ENCODE measurements at places on chromosomes 16 and 17.
A peak's percentile ranks its signal among the peaks of the same experiment; 100 is the strongest.

DNA sequence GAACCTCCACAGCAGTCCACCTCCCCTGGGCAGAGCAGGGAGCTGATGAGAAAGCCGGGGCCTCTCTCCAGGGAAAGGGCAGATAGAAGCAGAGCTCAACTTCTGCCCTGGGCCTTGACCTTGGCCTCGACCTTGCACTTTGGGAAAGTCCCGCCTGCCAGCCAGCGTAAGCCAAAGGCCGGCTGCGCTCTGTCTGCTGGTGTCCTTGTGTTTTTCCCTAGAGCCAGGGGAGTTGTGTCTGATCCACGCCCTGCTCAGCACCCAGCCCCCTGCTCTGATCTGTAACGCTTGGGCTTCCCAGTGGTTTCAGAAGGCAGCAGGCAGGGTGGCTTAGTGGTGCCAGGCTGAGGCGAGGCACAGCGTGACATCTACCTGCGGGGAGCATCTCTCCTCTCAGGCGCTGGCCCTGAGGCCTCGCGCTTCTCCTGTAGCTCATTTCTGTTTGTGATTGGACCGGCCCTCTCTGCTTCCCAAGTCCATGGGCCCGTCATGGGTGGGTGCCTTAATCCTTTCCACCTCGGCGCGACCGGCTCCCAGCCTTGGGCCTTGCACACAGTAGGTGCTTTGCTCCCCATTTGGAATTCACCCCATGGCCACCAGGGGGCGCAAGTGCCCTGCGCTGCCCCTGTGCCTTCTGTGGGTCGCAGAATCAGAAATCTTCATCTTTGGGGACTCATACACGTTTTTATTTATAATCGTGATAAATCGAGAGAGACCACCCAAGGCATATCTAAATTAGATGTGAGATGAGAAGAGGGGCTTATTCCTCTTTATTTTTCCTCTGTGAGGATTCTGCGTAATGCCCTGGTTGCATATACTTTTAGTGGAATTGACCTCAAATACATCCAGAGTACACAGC lies 24.2 kb downstream of the SGSH start:
- peaks cover 7% of the 10 kb centered on the region for H3K27me3 ChIP-seq
- no peak overlapping the region for H3K27ac ChIP-seq
- H3K4me1 ChIP-seq: peaks cover 2% of the 10 kb centered on the region
- DNase-seq: peak; percentile 65

GRCh38 chr16:62149631-62150030 lies 113.4 kb upstream of the CDH8 start:
- no peaks in the 10 kb centered on the region for H3K4me1 ChIP-seq
- H3K27me3 ChIP-seq: no peaks in the 10 kb centered on the region
- DNase-seq: no peak
- no peak overlapping the region for H3K4me3 ChIP-seq

DNA sequence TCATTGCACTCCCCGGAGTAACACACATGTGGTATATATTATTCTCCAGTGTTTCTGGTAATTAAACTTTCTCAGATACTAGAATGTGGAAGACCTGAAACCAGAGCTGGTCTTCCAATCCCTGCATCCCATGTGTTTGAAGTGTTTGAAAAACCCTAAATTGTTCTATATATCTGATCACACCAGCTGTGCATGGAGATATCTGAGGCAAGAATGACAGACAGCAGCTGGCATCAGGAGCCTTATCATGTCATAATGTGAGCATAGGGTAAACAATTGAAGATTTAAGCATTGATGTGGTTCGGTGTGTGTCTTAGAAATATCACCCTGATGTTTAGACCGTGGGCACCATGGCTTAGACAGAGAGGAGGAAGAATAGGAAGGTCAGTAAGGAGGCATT lies 251.0 kb downstream of the CDH11 start:
- H3K4me3 ChIP-seq: no peak overlapping the region
- H3K4me1 ChIP-seq: no peaks in the 10 kb centered on the region
- no peaks in the 10 kb centered on the region for H3K27me3 ChIP-seq
- no peaks in the 10 kb centered on the region for H3K36me3 ChIP-seq
- no peak overlapping the region for H3K27ac ChIP-seq

DNA sequence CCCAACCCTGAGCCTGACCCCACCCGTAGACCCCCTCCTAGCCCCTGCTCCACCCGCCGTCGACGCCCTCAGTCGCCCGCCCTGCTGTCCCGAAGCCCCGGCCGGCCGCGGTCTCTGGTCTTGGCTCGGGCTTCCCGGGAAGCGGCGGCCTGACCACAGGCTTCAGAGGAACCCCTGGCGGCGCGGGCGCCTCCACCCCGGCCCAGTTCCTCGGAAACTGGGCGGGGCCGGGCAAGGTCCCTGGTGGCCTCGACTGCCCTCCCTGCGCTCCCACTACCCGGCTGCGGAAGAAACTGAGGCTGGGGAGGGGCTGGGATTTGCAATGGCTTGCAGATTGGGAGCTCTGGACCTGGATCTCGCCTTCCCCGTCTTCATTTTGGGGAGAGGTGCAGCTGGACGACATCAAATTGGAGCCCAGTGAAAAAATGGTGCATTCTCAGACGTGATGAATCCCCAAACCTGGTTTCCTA lies 692 bp upstream of the SOCS1 start:
- H3K27me3 ChIP-seq: peaks cover 6% of the 10 kb centered on the region
- peaks cover 43% of the 10 kb centered on the region for H3K4me1 ChIP-seq
- peak overlapping the region; percentile 91 for H3K4me3 ChIP-seq
- H3K27ac ChIP-seq: peak overlapping the region; percentile 99

DNA sequence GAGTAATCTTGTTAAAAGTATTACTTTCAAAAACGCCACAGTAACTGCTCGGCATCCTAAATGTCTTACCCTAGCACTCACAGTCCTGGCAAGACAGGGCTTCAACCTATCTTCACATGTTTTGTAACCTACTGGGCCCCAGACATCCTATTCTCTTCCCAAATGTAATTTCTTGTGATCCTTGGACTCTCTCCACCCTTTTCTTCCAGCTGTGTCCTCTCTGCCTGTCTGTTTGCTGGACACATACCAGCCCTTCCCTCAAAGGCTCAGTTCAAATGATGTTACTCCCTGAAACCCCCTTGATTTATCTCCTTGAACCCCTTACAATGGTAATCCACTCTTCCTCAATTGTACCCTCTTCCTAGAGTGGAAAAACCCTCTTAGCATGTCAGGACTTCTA lies 60.1 kb upstream of the CNEP1R1 start:
- H3K27me3 ChIP-seq: peaks cover 22% of the 10 kb centered on the region
- DNase-seq: no peak
- no peaks in the 10 kb centered on the region for H3K36me3 ChIP-seq
- H3K4me1 ChIP-seq: no peaks in the 10 kb centered on the region
- no peak overlapping the region for H3K4me3 ChIP-seq

GRCh38 chr16:49608779-49609178 lies 235.2 kb downstream of the C16orf78 start:
- H3K27ac ChIP-seq: no peak overlapping the region
- no peak for DNase-seq

- H3K27me3 ChIP-seq: no peaks in the 10 kb centered on the region
- H3K27ac ChIP-seq: no peak overlapping the region
- H3K4me3 ChIP-seq: no peak overlapping the region
Observed at GRCh38 chr17:17355426-17355825, 52.3 kb downstream of the NT5M start.

GRCh38 chr16:2529061-2529931 lies 1.9 kb downstream of the CEMP1 start:
- no peak overlapping the region for H3K27ac ChIP-seq
- H3K36me3 ChIP-seq: peaks cover 8% of the 10 kb centered on the region
- peaks cover 17% of the 10 kb centered on the region for H3K4me1 ChIP-seq
- no peak overlapping the region for H3K4me3 ChIP-seq

DNA sequence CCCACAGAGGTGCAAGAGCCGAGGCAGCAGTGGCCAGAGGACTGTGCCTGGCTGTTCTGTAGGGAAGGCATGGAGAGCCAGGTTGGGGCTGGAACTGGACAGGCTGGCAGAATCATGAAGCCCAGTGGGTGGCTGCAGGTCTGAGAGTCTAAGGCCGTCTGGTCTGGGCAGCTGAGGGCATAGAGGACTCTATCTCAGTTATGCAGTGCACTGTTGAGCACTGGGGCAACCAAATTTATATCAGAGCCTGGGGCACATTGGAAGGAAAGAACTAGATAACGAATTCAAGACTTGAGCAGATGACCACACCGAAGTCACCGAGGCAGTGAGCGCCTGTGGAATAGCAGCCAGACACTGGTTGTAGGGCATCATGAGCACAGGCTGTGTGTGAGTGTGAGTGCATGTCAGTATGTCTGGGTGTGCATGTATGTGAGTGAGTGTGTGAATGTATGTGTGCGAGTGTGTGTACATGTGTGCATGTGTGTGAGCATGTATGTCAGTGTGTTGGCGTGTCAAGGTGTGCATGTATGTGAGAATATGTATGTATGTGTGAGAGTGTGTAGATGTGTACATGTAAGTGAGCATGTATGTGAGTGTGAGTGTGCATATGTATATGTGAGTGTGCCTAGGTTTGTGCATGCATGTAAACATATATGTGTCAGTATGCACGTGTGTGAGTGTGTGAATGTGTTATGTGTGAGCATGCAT lies 37.0 kb downstream of the RGS9 start:
- no peaks in the 10 kb centered on the region for H3K27me3 ChIP-seq
- no peak overlapping the region for H3K4me3 ChIP-seq
- H3K36me3 ChIP-seq: no peaks in the 10 kb centered on the region
- DNase-seq: no peak
- peaks cover 41% of the 10 kb centered on the region for H3K4me1 ChIP-seq

GRCh38 chr16:77674888-77675287 lies 47.4 kb upstream of the NUDT7 start:
- no peak overlapping the region for H3K4me3 ChIP-seq
- no peak overlapping the region for H3K27ac ChIP-seq
- no peaks in the 10 kb centered on the region for H3K36me3 ChIP-seq

DNA sequence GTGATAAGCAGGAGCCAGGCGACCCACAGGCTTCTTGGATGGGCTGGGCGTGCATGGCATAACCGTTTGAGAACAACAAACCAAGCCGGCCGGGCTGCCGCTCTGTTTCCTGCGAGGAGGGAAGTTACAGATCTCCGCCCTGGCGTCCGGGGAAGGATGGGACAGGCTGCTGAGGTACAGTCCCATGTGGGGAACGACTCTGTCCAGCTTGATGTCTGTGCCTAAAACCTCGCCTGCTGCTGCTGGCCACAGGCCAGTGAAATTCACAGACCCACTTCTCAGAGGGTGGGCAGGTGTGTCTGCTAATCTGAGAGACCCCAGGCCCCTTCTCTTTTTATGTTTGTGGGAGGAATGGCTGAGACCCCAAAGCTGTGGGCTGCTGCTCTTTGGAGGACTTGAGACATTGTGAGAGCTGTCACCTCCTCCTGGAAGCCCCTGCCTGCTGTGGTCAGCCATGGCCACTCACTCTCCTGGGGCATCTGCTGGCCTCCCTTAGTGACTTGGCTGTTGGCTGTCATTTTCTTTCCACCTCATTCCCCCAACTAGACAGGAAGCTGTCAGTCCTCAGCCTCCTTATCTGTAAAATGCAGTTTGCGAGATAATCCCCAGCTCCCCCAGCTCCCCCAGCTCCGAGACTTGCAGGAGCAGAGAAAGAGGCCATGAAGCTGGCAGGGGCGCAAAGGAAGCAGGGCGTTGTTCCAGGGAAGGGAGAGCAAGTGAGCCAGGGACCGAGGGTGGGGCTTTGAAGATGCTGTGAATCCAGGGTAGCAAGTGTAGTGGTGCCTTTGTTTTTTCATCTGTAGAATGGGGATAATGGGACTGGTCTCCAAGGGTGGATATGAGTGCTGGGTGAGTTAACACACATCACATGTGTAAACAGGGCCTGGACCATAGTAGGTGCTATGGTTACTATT lies 51.0 kb downstream of the CMIP start:
- H3K27ac ChIP-seq: no peak overlapping the region
- H3K4me3 ChIP-seq: no peak overlapping the region
- DNase-seq: no peak
- no peaks in the 10 kb centered on the region for H3K27me3 ChIP-seq

DNA sequence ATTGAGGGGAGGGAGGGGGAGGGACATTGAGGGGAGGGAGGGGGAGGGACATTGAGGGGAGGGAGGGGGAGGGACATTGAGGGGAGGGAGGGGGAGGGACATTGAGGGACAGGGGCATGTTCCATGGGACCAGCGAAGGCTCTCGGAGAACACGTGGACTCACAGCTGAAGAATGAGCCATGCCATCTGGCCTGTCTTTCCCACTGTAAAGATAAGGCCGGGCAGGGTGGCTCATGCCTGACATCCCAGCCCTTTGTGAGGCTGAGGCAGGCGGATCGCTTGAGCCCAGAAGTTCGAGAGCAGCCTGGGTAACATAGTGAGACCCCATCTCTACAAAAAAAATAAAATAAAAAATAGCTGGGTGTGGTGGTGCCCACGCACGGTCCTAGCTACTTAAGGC lies 32.5 kb downstream of the RPH3AL start:
- no peak for DNase-seq
- H3K4me3 ChIP-seq: no peak overlapping the region
- no peak overlapping the region for H3K27ac ChIP-seq

GRCh38 chr17:27906226-27906580 lies 13.0 kb upstream of the LYRM9 start:
- H3K27ac ChIP-seq: no peak overlapping the region
- peaks cover 19% of the 10 kb centered on the region for H3K27me3 ChIP-seq
- H3K4me1 ChIP-seq: no peaks in the 10 kb centered on the region
- no peak overlapping the region for H3K4me3 ChIP-seq

DNA sequence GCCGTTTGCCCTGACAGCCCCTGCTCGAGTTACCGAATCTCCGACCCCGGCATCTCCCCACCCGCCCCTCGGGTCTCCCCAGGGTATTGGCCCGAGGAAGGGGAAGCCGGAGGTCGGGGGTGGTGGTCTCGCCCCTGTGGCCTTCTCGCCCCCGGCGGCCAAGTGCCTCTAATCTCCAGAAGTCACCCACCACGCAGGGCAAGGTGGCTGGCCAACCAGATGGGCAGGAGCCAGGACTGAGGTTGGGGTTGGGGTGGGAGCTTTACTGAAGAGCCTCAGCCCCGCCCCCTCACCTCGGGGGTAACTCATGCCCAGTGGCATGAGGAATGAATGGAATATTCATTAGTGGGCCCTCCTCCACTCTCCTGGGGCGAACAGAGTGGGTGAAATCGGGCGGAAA lies 637 bp downstream of the DHRS11 start:
- peak overlapping the region; percentile 69 for H3K4me3 ChIP-seq
- H3K27ac ChIP-seq: no peak overlapping the region

DNA sequence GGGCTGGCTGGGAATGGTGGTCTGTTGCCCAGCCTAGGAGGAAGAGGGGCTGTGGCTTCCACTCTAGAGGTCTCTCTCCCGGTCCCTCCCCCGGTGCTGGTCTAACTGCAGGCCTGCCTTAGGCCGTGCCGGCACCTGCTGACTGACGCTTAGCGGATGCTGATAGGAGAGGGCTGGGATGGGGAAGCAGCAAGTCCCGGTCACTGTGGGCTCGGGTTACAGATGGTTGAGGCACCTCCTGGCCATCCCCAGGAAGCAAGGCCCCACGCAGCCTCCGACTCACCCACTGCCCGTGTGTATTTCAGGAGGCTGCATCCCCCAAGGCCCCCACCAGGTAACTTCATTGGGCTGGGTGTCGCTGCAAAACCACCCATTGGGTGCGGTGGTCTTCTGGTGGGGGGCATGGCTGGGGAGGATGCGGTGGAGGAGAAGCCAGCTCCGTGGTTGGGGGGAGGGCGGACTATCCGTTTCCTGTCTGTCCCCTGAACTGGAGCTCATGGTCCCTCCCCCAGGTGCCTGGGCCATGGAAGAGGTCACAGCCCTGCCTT lies 278.9 kb downstream of the SEC14L1 start:
- H3K4me3 ChIP-seq: no peak overlapping the region
- H3K36me3 ChIP-seq: no peaks in the 10 kb centered on the region
- H3K27me3 ChIP-seq: no peaks in the 10 kb centered on the region
- H3K4me1 ChIP-seq: peaks cover 43% of the 10 kb centered on the region
- DNase-seq: no peak
